H9 (cell line): ENCODE measurements at places on chromosomes 2 and 18.

GRCh38 chr2:128441341-128442052, 122.8 kb upstream of the HS6ST1 start:
- DNase-seq: no peak

DNA sequence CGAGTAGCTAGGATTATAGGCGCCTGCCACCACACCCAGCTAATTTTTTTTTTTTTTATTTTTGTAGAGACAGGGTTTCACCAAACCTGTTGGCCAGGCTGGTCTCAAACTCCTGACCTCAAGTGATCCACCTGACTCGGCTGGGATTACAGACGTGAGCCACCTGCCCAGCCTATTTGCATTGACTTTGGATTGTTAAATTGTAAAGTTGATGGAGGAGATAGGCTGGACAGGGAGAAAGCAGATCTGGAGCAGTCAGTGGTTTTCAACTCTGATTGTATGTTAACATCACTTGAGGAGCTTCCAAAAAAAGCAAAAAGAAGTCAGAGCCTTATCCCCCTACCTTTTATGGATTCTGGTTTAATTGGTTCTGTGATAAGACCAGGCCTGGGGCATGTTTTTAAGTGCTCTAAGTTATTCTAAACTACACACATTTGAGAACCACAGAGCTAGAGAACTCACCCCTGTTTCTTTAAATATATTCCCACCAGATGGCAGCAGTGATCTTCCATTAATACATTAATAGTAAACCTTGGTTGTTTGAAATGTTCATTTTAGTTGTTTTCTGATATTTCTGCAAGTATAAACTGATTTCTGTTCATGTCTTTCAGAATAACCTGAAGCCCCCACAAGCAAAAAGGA, 7.5 kb downstream of the C2orf49 start:
- no peak for DNase-seq

DNA sequence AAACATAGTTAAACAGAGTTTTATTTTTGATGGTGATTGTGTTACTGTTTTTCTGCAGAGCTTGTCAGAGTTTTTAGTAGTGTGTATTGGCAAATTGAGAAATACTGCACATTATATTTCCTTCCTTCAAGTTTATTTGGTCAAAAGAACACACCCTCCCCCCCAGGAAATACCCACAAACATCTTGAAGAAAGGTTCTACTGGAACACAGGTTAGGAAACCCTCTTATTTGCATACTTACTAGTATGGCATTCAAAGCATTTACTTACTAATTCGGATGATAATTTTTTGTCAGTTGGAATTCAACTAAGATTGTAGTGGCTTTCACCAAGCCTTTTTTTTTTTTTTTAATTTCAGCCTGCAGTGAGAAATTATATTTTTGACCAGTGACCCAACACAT, 9.1 kb downstream of the CAB39 start:
- no peak for DNase-seq

GRCh38 chr2:40038646-40039045, 259.6 kb upstream of the THUMPD2 start:
- DNase-seq: no peak

GRCh38 chr2:39069136-39069515, 51.7 kb downstream of the SOS1 start:
- DNase-seq: no peak

GRCh38 chr2:112474844-112475486, 7.0 kb upstream of the TTL start:
- no peak for DNase-seq

DNA sequence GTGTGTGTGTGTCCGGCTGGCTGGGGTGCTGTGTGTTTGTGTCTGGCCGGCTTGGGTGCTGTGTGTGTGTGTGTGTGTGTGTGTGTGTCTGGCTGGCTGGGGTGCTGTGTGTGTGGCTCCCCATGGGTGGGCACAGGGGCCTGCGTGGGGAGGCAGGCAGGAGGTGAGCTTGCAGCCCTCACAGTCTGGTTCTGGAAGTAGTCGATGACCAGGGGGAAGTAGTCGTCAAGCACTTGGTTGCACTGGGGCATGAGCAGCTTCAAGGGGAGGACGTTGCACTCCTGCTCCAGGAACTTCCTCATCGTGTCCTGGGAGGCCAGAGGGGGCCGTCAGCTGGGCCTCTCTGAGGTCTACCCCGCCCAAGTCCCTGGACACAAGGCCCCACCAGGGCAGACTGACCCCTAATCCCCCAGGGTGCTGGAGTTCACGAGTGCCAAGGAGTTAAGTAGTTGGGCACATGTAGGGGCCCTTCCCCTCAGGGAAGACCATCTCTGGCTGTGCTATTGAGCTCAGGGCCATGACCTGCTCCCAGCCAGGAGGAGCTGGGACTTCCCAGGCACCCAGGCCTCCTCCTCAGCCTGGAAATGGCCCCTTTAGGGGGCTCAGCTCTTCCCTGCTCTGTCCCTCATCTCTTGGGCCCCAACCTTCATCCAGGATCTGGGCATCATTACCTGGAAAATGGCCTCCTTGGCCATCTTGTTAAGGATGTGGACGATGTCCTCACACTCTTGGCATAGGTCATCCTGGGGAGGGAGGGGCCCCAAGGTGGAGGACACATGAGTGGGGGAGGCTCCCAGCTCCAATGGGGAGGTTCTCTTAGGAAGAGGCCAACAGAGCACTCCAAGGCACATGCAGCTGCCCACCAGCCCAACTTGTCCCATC, 1.3 kb downstream of the SFTPB start:
- no peak for DNase-seq

DNA sequence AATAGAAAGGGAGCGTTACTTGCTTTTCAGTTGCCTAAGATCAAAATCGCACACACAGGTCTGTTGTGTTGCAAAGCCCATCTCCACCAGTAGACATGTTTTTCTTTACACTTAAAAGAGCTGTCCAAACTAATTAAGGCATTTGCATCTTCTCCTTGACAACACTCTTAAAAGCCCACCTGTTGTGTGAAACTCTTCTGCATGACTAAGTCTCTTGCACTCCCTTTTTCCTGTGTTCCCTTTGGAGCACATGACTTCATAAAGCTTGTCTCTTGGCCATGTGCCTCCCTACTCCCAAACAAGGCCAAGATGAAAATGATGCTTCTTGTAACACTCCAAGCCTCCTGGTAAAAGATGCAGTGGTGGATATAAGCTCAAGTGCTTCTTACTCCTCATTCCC, 26.1 kb downstream of the PID1 start:
- no peak for DNase-seq

- DNase-seq: peak; percentile 78
Observed at GRCh38 chr2:27369471-27370025, 590 bp downstream of the EIF2B4 start.

DNA sequence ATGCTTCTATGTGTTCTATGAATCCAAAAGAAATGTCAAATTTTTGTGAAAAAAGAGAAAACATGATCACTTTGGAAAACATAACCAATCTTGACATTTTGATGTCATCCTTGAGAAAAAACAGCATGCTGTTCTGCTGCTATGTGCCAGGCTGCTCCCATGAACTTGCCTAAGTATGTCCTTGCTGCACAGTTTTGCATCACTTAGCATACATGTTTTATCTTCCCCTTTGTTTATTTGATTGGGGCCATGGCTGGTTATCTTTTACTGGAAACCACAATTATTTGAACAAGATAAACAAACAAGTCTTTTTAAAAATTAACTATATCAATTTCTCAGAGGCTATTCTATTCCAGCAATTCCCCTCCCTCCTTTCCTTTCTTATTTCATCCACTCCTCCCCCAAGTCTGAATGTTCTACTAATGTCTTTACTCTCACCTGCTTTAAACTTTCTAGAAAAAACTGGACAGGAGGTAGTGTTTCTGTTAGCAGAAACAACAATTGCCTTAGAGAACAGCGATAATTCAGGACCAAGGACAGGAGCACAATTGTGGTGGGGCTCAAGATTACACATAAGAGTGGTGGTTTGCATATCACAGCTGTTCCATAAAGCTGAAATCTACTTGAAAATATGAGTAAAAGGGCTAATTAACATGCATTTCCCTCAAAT, 6.7 kb downstream of the AOX1 start:
- no peak for DNase-seq

DNA sequence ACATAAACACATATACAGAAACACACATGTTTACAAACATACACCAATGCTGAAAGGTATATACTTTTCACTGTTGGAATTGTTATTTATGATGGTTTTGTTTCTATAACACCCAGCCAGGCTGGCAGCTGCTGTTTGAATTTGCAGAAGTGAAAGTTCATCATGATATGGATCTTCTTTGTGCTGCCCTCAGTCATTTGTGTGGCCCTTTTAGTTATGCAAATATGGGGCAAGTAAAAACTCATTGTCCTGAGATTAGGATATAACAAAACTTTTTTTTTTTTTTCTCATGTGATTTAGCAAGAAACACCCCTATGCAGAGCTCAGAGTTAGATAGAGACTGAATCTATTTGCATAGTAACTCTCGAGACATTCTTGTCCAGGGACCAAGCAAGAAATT, 714.1 kb downstream of the KCNJ3 start:
- no peak for DNase-seq

DNA sequence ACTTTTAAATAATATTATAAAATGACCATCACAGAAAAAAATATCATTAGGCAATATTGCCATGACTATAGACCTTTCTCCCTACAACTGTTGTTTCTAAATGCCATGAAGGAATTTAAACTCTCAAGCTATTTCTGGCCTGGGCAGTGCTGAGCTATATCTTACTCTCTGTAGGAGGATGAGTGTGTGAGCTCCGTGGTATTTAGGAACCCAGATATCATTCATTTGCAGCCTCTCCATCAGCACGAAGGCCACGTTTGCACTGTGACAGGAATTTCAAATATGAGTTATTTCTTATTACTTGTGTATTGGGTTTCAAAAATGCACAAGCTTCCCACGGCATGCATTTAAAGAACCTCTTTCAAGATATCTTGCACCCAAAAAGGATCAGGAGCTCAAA, 35.0 kb upstream of the SOX11 start:
- no peak for DNase-seq

GRCh38 chr2:202204855-202205254, 33.5 kb downstream of the SUMO1 start:
- no peak for DNase-seq

DNA sequence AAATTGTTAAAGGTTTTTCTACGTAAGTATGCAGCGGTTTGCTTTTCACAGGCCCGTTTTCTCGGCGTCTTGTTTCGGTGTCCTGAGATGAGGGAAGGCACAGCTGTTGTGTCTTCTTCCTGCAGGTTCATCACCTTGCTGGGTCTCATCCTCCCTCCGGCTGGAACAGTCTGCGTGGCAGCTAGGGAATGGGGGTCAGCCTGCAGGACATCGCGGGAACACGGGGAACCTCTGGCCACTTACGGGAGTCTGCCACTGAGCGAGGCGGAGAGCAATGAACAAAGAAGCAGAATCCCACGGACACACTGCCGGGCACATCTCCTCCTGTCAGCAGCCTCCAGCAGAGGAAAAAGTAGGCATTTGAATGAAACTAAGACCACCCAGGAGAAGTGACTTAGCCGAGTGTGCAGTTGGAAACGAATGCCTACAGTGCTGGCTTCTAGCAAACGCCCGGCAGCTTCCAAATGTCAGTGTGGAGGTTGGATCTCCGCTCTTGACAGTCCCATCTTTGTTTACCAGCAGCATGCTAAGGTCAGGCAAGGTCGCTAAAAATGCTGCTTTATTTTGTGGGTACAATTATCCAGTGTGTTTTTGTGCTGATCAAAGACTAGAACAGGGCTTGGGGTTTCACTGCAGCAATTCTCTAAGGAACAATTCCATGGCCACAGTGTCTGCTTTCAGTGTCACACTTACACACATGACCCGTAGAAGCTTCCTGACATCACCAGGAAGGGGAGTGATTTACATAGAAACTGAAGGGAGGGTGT, 109.8 kb upstream of the SEC11C start:
- DNase-seq: no peak

DNA sequence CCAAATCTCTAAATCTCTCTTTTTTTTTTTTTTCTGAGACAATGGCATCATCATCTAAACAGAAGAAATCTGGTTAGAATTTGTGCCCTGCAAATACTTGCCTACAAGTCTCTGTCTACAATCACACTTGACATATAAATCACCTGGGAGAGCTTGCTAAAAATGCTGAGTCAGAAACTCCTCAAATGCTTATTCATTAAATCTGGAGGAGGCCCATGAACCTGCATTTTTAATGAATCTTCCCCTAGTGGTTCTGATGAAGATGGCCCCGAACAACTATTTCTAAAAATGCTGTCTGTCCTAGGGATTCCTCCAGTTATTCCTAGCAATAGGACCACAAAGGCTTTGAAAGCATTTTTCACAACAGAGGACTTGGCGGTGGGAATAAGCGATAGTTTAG, 1.6 kb upstream of the CSRNP3 start:
- DNase-seq: no peak

- DNase-seq: no peak
Observed at GRCh38 chr18:76364282-76365259, 130.5 kb downstream of the ZNF516 start.

DNA sequence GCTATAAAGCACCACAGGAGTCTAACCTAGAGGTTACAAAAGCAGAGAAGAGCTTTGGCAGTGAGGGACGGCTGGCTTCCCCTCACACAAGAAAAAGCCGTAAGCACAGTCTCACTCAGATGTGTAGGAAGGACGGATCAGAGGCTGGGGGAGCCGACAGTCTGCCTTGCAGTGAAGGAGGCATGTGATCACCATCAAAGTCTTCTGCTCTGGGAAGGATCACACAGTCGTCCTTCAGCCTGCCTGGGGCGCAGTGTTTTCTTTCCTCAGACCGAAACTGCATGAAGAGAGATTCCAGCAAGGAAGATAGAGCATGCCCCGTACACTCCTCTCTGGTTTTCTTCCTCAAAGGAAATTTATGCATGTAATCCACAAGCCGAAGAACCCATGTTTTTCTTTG, 24.1 kb downstream of the GATA6 start:
- no peak for DNase-seq

DNA sequence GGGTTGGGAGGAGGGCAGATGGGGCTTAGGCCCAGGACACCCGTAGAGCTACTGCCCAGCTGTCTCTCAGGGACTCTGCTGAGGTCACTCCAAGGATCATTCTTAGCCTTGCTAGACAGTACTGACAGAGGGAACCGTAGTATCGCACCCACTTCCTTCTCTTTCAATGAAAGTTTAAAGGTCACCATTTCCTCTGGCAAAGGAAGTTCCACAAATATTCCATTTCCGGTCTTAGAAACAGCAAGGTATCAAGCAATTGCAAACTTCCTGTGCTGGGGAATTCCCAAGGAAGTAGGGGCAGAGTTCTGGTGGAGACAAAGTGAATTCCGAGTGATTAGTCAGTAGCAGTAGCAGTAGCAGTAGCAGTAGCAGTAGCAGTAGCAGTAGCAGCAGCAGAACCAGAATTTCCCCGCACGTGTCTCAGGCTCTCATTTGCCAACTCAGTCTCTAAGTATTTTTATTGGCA, 24.7 kb downstream of the IL1B start:
- no peak for DNase-seq

- DNase-seq: no peak
Observed at GRCh38 chr2:37773371-37774130, 102.1 kb upstream of the CDC42EP3 start.

GRCh38 chr18:37424507-37424906, 141.1 kb downstream of the CELF4 start:
- DNase-seq: no peak

GRCh38 chr2:191635333-191636234, 42.4 kb upstream of the NABP1 start:
- no peak for DNase-seq

- DNase-seq: no peak
Observed at GRCh38 chr2:211045025-211045424, 488.6 kb downstream of the CPS1 start.

- DNase-seq: peak; percentile 42
Observed at GRCh38 chr2:127909019-127909418, 23.3 kb upstream of the AMMECR1L start.

GRCh38 chr2:166081131-166081632, 46.6 kb downstream of the SCN1A start:
- no peak for DNase-seq
